Umbilical cord (tissue), 2 donors: ENCODE measurements at places on chromosomes 12 and 14.

- no peak for DNase-seq
These were observed 6.1 kb downstream of the FRMD6 start for GRCh38 chr14:51657762-51658161.

- peak; percentile 73 for DNase-seq
These were observed 2.3 kb upstream of the CLEC1A start for GRCh38 chr12:10101042-10101579.

GRCh38 chr12:92566448-92567019 lies 136.3 kb upstream of the PLEKHG7 start:
- no peak for DNase-seq

- DNase-seq = no peak
These were observed 270.3 kb downstream of the CCDC91 start for GRCh38 chr12:28460420-28461130.

GRCh38 chr14:93976477-93977057 lies at the start of gene ASB2:
Gene ASB2 (minus strand): TSS chr14:93976570. CDS start chr14:93964539, 12,031 bp downstream.
- peak; percentile 61 for DNase-seq
